Stimulated activated CD4-positive, alpha-beta T cell treated with anti-CD3 and anti-CD28 coated beads, Interleukin-15, amount 100 ng/mL, for 1 hour (primary cell): ENCODE measurements at places on chromosomes 16 and 17.

- DNase-seq, result no peak
Measured at GRCh38 chr17:50046179-50046578, 9.7 kb upstream of the ITGA3 start.

GRCh38 chr16:81293909-81294802 is 20.6 kb upstream of the GAN start:
- DNase-seq, result no peak

- DNase-seq, result no peak
Measured at GRCh38 chr16:4891886-4892216, 44.6 kb downstream of the UBN1 start.

GRCh38 chr17:67212714-67213417 is 32.1 kb downstream of the HELZ start:
- no peak for DNase-seq

GRCh38 chr17:68036304-68037147 is 991 bp downstream of the KPNA2 start:
- DNase-seq, result no peak

DNA sequence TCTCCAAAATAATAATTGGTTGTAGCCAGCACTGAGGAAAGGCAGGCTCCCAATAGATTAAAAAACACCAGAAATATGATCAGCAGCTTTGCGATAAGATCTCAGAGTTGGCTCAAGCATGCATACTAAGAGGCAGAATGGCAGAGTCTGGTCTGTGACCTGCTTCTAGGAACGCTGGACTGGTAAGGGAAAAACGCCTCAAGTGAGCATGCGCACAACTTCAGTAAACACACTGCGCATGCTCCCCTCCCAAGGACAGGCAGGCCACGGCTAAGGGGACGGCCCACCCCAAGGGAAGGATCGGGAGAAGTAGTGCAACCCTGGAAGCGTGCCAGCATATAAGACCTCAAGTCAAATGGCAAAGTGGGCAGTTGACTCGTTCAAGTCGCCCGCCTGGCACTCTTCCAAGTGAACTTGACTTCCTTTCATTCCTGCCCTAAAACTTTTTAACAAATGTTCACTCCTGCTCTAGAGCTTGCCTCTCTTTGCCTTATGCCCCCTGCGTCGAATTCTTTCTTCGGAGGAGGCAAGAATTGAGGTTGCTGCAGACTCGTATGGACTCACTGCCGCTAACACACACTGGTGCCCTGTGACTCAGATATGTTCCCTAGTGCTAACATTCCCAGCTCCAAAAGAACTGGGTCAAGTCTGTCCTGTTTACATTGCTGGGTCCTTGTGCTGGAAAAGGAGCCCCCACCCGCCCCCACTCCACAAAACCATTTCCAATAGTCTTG is 22.4 kb upstream of the PRM1 start:
- no peak for DNase-seq

DNA sequence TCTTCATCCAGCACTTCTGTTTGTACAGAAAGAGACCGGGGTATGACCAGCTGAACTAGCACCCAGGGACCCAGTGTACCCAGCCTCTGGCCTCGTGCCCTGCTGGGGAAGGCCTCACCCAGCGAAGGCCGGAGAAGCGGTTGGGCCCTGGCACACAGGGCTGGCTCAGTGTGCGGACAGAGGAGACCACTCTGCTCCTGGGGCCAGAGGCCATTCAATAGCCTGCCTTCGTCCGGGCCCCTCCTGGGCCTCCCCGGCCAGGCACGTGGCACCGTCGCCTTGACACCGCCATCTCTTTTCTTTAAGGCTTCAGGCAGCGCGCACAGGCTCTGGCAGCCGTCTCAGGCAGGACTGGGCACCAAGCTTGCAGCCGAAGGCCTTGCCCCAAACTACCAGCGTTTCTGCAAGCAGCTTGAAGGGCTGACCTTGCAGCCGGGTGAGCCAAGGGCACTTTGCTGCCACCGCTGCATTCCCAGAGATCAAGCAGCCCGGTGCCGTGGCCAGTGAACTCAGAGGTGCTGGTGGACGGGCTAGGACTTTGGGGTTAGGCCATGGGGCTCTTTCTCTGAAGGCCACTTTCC is 8.0 kb downstream of the TAX1BP3 start:
- DNase-seq, result no peak

DNA sequence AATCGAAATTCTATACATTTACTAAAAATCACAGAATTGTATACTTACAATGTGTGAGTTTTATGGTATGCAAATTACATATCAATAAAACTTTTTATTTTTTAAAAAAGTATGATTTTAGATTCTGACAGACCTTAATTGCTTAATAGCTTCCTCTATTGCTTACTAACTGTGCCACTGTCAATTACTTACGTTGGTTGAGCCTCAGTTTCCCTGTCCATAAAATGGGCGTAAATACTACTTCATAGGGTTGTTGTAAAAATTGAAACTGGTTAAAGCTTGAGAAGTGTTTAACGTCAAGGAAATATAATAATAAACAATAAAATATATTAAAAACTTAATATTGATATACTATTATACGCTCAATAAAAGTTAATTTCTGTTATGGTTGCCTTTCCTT is 203.4 kb downstream of the SHISA9 start:
- no peak for DNase-seq

DNA sequence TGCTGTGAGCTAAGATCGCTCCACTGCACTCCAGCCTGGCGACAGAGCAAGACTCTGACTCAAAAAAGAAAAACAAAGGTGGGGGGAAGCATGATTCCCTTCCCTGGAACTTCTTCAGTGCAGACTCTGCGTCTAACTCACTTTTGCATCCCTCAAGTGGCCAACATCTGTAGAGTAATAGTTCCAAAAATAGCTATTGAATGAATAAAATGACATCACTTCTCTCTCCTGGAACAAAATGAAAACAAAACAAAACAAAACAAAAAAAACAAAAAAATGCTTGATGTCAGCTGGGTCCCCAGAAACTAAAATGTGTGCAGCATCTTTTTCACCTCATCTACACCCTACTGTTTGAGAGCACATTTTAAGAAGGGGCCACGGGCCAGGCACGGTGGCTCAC is 197.7 kb upstream of the NOG start:
- no peak for DNase-seq

GRCh38 chr17:78595135-78595810 is 18.1 kb upstream of the DNAH17 start:
- no peak for DNase-seq

- no peak for DNase-seq
Measured at GRCh38 chr17:2815781-2816185, 19.5 kb downstream of the RAP1GAP2 start.

- no peak for DNase-seq
Measured at GRCh38 chr16:3252967-3253366, 3.5 kb downstream of the MEFV start.

DNA sequence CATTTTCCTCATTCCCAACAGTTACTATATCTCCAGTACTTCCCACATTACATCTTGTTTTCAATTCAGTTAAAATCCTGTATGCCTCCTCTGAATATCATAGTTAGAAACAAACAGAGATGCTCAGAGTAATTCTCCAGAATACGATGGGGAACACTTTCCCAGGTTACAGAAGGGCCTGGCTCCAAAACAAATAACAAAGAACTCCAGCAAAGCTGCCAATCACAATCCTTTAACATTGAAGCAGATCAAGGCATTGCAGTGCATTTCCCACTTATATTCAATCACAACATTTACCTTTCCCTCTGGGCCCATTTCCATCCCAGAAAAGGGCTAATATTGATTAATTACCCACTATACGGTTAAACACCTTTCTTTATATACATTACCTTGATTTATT is 29.4 kb upstream of the PMFBP1 start:
- DNase-seq, result no peak

GRCh38 chr17:12549499-12550041 is 116.1 kb upstream of the MYOCD start:
- no peak for DNase-seq

DNA sequence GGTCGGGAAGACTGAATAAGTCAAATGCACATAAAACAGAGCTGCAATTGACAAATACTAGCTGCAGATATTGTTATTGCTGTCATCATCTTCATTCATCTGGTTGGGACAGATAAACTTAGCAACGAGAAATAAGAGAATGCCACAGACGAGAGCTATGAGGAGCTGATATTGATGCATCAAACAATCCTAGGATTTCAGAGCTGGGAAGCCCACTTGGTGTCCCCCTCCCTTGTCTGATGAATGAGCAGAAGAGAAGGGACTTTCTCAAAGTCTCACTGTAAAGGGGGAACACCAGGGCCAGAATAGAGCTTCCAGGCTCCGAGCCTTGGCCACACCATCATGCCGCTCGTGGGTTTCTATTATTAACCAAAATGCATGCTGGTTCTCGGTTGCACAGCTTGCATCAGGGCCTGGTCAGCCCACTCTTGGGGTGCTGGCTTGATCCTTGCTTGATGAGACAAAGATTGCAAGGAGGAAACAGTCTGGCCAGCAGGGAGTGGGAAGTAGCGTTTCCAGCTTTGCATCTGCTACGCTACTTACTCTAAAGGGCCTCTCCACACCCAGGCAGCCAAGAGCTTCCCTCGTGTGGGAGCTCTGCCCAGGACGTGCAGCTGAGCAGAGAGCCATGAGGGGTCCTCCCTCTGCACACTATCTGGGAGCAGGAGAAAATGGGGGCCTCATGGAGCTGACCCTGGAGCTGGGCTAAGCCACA is 28.4 kb upstream of the EMP2 start:
- no peak for DNase-seq

- DNase-seq, result no peak
Measured at GRCh38 chr17:78131172-78132083, 857 bp downstream of the TMC8 start.
